Hematopoietic multipotent progenitor cell treated with erythropoietin and hydrocortisone succinate and interleukin-3 and kit ligand, for 17 days (in vitro differentiated cells): ENCODE measurements at places on chromosomes 3 and 15.
A peak's percentile ranks its signal among the peaks of the same experiment; 100 is the strongest.

- DNase-seq, result peak; percentile 44
Measured at GRCh38 chr3:156674911-156675829, 780 bp downstream of the TIPARP start.

- no peak for DNase-seq
Measured at GRCh38 chr3:159788291-159788690, 200.3 kb upstream of the IL12A start.

GRCh38 chr3:71031181-71031580 is 552.3 kb downstream of the FOXP1 start:
- DNase-seq, result no peak

- DNase-seq, result no peak
Measured at GRCh38 chr15:31083370-31083780, 18.1 kb downstream of the TRPM1 start.

GRCh38 chr3:185646382-185647133 is 60.5 kb downstream of the SENP2 start:
- no peak for DNase-seq

- no peak for DNase-seq
Measured at GRCh38 chr3:60225848-60226247, 1025.4 kb downstream of the FHIT start.

DNA sequence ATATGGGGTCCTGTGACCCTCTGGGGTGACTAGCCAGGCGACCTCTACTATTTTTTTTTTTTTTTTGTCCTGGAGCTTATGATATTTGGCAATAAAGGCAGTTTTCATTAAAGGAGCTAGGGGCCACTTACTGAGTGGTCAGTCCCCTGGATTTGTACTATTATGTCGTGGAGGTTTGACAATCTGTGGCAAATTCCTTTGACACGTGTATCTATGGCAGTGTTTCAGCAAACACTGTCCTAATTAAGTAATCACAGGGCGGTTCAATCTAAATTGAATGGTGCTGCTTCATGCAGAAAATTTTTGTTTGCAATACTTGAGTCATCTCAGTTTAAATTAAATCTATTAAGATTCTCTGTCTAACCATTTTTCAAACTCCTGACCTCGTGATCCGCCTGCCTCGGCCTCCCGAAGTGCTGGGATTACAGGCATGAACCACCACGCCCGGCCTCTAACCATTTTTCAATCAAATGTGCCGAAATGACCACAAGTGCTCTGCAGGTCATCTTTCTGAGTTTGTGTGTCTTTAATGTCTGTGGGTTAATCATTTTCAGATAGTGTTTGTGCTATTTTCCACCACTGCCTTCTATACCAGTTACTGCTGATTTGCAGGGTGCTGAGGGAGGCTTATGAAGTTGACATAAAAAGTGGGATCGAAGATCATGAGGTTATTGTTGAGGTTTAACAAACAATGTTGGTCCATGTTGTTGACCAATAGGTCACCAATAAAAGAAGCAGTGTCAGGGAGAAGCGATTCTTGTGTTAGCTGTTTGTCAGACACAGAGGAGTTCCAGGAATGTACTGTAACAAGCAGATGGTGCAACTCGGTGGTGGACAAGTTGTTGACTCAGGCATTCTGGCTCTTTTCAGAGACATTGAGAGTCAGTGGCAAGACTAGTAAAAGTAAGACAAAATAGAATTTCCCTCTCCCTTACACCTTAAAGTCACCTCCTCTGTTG is 18.6 kb upstream of the SLC2A2 start:
- DNase-seq, result no peak

DNA sequence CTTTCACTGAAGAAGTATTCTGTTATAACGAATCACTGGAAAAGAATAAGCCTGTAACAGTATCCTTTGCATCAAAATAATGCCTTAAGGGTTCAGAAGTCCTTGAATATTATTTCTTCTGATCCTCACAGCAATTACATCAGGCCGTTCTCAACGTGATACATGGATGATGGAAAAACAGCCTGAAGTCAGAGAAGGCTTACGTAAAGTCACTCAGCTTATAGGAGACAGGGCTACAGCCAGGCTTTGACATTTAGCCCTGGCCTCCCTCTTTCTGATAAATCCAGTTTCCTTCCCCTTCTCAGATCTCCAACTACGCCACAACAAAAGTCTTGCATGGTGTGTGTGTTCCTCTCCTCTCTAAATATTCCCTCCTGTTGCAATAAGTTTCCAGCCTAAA is 131.9 kb downstream of the ANO10 start:
- DNase-seq, result no peak

GRCh38 chr15:33045066-33045810 is 149.3 kb downstream of the FMN1 start:
- DNase-seq, result no peak

GRCh38 chr3:11006986-11007933 is 14.7 kb downstream of the SLC6A1 start:
- no peak for DNase-seq

GRCh38 chr15:38231436-38231835 is 21.2 kb upstream of the SPRED1 start:
- no peak for DNase-seq

DNA sequence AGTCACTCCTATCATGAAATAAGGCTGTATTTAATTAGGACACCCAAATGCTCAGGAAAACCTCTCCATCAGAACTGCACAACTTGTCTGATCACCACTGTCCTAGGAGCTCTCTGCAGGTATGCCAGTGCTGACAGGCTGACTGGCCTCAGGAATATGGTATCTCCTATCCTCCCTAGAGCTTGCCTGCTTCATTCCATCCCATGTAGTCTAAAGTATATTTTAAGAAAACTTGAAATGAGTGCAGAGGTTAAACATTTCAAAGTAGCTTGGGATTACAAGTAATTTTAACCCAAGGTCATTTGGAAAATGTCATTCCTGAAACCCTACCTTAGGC is 23.7 kb downstream of the FILIP1L start:
- DNase-seq, result no peak

DNA sequence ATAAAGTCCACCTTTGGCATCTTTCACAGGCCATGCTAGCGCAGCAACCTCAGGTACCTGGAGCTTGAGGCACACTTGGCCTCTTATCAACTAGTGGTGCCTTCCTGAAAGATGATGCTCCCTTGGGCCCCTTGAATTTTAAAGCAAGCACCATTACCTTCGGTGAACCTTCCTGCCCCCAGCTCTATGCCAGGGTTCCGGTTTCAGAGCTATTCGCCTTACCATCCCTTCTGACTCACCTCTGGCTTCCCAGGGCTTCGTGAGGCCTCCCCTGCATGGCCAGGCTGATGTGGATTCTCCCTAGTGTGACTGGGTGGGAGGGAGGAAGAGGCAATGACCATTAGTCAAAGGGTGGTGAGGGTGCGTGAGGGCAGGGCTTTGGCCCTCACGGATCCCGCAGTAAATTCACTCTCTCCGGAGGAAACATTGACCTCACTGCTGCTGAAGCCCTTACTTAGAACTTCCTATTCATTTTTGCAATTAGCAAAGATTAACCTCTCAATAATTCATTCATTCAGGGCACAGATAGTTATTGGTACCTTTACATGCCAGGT is 16.3 kb downstream of the BHLHE40 start:
- no peak for DNase-seq

- no peak for DNase-seq
Measured at GRCh38 chr3:43055806-43056770, 49.8 kb downstream of the POMGNT2 start.

DNA sequence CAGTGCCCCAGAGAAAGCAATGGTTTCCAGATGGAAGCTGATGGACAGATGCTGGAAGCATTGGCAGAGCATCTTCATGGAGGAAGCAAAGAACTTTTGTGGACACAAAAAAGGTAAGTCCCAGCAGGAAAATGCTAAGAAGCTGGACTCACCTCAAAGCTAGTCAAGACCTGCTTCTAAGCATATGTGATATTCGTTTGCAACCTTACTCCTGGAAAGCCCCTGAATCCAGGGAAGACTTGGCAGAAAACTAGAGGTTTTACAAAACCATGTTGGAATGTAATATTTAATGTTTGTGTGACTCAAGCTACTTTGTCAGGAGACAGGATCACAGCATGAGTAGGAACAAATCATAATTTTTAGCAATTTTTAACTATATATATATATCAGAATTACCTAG is 288.2 kb downstream of the BCHE start:
- no peak for DNase-seq
